Brain pericyte (primary cell): ENCODE measurements at places on chromosomes 5 and 9.

GRCh38 chr9:90838098-90838497, 36.5 kb downstream of the SYK start:
- no peak for DNase-seq

- DNase-seq = no peak
Measured at GRCh38 chr5:42962124-42962523, 78.0 kb downstream of the ANXA2R start.

GRCh38 chr5:104172976-104173375, 610.4 kb upstream of the NUDT12 start:
- DNase-seq = no peak

DNA sequence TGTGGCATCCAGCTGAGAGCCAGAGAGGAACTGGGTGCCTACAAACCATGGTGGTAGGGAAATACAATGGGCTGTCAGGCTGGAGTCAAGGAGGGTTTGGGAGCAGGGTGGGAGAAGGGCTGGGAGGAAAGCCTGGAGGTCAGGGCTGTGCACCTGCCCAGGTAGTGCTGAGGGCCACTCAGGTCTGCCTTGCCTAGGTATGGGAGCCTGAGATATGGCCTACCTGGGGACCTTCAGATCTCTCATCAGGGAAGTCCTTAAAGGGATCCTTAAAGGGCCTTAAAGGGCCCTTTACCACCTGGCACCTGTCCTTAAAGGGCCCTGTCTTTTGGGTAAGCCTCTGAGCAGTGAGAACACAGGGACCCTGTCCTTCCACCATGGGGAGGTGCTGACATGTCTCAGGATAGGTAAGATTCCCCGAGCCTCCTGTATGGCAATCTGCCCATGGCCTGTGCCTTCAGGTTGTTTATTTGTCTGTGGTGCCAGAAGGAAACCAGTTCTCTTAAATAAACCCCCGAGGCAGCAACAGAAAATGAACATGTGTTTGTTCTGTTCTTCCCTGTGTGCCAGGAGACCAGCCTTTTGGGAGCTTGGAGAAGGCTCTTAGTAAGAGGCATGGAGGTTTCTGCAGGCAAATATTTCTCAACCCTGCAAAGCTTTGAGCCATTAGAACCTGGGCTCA, 23.3 kb downstream of the SLC25A48 start:
- DNase-seq = no peak

- DNase-seq = no peak
Measured at GRCh38 chr5:2861605-2862004, 110.1 kb upstream of the IRX2 start.

GRCh38 chr9:80569236-80569635, 997.5 kb downstream of the TLE4 start:
- DNase-seq = no peak
